Dermis blood vessel endothelial cell (primary cell): ENCODE measurements at places on chromosomes 7 and 10. TPM values are rescaled to one million over a fixed set of nuclear protein-coding genes. Genes with fewer than 3 reads are reported as not detected.
A peak's percentile ranks its signal among the peaks of the same experiment; 100 is the strongest.

The MASTL gene
- total RNA-seq = 12.9 and 19.2 TPM in 2 replicates

The GFRA1 gene
- 36.4 and 51.3 TPM in 2 replicates for total RNA-seq

The NPVF gene
- not detected in 2 replicates for total RNA-seq

The TLX1 gene
- not detected in 2 replicates for total RNA-seq

The SPAG6 gene
- total RNA-seq = not detected in 2 replicates

The KNDC1 gene
- total RNA-seq = 0.28 TPM in 1 of 2 replicates, not detected in the other

The SLC25A40 gene
- 7.5 and 12.7 TPM in 2 replicates for total RNA-seq

- no peak for DNase-seq
Measured at GRCh38 chr10:64394744-64395143, 873.5 kb downstream of the REEP3 start.

GRCh38 chr7:151197932-151198331, 10.9 kb upstream of the ASB10 start:
- no peak for DNase-seq

DNA sequence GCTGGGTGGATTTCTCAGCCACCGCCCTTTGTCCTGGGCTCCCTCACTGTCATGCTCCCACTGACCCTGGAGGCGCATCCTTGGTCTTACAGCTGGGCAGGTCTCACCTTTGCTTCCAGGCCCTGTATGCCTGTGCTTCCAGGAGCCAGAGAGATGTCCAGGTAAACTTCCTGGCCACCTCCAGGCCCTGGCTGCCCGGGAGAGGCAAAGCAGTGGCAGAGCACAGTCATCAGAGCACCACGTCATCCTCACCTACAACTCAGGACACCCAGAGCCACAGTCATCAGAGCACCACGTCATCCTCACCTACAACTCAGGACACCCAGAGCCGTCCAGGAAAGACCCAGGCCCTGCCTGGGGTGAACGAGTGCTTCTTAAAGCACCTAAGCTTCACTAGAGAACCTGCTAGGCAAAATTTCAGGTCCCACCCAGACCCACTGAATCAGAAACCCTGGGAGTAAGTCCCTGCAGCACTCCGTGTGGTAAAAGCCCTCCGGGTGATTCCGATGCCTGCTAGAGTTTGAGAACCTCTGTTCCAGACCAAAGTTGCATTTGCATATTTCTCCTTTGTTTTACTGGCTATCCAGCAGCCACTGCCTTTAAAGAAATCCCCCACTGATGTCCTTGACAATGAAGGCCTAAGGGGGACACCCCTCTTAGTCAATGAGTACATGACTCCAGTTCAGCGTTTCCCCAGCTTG, 62.3 kb downstream of the DLG5 start:
- no peak for DNase-seq

DNA sequence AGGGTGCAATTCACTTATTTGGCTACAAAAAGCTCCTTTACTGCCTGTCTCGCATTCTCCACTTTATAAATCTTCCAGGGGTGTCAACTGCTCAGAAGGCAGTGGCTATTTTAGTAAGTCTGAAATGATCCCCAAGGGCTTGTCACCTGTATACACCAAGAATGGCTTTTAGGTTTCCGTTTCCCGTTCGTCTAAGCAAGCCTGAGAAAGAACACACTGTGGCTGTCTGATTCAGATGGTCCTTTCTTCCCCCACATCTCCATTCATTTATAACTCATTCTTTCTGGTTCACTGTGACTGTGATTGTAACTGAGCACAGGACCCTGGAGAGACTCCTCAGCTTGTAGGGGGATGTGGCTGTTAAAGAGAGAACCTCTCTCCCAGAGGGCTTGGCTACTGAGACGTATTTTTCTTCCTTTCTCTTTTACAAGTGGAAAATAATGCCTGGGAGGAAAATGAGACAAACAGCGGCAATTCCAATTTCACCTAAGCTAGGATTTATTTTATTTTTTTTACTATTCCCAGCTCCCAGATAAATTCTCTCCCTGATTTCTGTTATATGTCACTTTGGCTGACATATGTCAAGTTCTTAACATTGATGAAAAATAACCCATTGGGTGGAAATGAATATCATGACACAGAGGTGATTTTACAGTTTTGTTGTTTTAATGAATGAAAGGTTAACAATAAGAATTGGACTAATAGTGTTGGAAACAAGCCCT, 129.3 kb downstream of the FAM107B start:
- DNase-seq = no peak

GRCh38 chr7:39623732-39624441, 515 bp downstream of the RALA start:
- DNase-seq = no peak

DNA sequence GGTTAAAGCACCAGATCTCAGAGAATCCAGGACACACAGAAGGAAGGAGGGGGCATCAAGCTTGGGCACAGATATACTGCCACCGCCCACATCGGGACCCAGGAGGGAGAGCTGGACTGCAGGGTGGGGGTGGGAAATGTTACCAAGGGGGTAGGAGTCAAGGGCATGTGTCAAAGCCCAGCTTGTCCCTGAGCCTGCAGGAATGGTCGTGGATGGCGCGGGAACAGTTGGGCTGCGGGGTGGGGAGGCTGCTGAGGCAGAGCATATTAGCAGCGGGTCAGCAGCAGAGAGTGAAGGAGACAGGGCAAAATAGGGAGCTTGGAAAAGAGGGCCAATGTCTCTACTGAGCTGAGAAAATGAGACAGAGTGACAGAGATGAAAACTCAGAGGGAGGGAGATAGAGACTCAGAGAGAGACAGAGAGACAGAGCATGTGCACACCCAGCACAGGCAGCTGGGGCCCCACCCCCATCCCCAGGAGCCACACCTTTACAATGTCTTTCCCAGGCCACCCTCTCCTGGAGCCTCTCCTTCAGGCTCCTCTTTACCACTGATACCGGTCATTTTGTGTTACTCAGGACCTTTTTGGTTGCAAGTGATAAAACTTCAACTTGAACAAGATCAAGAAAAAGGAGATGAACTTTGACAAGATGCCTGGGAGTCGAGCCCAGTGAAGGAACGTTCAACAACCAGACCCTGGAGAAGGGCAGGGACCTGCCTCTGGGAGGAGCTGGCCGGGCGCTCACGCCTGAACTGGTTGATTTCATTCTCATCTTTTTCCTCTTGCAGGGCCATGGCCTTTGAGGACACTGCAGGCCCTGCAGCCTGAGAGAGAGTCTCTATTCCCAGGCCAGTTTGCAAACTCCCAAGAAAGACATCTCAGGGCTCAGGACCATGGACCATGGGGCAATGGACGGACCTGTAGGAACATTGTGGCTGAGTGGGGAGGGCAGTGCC, 50.0 kb downstream of the AOC1 start:
- no peak for DNase-seq

GRCh38 chr7:25382869-25383268, 154.6 kb upstream of the NPVF start:
- DNase-seq = no peak

- DNase-seq = peak; percentile 3
Measured at GRCh38 chr7:46996972-46997371, 584.9 kb downstream of the TNS3 start.

DNA sequence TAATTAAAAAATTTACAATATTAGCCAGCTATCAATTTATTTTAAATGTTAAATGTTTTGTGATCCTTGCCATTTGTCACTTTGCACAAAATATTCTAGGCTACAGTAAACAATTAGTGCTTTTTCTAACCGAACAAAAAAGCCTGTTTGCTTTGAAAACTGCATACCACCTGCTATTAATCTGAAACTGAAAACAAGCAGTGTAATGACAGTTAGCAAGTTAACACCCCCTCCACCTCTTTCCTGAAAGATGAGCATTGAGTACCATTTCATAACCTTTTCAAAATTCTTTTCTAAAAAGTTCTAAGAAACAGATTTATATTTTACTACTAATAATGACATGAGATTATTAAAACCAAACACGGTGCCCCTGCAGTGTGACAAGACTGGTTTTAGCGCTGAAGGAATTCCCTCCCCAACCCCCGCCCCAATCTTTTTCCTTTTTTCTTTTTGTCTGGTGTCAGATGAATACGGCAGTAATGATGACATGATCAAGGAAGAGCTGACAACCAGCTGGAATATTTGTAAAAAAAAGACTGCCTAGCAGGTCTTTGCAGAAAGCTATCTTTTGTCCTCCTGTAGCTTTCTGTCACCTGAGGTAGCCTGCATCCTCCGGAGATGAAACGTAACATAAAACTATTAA, 175.6 kb downstream of the CHCHD3 start:
- DNase-seq = no peak

DNA sequence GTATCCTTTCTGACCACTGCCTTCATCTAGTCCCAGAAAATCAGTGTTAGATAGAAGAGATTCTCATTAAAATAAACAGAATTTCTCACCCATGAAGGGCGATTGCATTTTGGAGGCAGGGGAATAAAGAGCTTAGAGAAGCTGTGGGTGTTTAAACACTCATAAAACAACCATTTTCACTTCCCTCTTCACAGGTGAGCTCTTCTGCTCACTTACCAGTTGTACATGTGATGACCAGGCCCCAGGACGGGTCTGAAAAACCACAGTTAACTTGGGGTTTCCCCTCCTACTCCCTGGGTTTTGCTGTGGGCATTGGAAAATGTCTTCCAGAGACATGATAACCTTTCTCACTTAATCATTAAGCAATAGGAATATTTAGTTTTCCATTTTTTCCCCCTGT, 411.6 kb upstream of the DPP6 start:
- DNase-seq = no peak

- no peak for DNase-seq
Measured at GRCh38 chr10:2014541-2014940, 277.2 kb upstream of the ADARB2 start.

DNA sequence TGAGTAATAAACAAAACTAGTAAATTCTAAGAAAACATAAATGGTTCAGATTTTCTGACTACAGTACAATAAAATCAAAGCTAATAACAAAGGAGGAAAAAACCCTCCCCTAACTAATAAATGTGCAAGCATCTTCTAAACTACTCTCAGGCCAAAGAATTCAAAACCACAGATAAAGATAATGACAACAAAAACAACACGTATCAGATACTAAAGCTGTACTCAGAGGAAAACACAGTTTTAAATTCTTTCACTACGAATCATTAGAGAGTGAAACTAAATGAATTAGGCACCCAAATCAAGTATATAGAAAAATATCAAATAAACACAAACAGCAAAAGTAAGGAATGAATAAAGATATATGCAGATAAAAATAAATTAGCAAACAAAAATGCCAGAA, 200.9 kb downstream of the TEX36 start:
- DNase-seq = no peak

DNA sequence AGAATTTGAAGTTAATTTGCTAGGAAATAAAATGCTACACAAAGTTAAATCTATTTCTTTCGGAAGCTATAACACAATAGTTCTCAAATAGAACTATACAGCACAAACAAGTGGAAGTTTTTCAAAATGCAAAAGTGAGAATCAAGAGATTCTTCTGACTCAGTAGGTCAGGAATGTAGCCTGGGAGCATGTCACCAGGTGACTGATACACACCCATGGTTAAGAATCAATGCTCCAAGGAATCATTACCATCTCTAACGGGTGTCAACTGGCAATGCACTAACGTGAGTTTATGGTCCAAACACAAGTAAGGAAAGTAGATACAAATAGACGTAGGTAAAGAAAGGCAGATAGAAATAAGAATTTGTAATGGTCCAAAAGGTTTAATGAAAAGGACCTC, 170.5 kb downstream of the SRPK2 start:
- DNase-seq = no peak

DNA sequence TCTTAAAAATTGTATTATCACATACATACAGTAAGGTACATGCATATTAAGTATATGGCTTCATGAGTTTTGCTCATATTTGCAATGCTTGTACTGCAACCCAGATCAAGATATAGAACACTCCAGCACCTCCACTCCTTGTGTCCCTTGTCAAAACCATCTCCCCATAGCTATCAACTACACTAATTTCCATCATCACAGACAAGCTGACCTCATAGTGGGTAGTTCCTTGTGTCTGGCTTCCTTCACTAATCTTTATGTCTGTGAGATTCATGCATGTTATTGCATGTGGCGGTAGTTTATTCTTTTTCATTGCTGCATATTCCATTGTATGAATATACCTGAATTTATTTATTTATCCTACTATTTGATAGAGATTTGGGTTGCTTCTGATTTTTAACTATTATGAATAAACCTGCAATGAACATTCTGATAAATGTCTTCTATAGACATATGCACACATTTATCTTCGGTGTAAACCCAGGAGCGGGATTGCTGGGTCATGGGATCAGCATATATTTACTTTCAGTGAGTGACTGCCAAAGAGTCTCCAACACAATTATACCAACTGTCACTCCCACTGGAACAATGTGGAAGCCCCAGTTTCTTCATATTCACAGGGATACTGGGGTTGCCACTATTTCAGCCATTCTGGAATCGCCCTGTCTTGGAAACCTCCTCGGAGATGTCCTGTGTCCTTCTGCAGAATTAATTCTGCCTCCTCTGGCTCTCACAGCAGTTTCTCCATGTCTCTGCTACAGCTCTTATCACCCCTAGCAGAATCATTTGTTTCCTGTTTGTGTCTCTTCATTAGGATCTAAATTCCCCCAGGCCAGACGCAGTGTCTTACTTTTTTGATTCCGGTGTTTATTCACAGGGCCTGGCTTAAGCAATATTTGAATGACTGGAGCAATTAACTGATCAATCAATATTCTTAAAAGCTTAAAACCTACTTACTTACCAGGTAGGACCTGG, 14.7 kb upstream of the ADAM12 start:
- DNase-seq = no peak

DNA sequence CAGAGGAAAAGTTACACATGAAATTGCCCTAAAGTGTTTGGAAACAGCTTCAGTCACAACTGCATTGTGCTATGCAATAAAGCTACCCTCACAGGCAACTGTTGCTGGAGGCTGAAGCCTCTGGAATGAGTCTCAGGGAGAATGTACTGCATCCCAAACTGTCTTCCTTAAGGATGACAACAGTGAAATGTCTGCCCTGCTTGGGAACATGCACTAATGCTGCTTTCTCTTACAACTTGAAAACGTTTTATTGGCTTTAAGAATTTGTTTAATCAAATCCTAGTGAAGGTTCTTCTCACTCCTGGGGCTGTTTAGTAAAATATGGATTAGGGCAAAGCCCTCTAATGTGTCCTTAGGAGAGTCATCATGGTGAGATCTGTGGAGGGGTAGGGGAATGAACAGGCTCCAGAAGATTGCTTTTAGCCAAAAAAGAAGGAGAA, 215.4 kb downstream of the TWIST1 start:
- DNase-seq = no peak

DNA sequence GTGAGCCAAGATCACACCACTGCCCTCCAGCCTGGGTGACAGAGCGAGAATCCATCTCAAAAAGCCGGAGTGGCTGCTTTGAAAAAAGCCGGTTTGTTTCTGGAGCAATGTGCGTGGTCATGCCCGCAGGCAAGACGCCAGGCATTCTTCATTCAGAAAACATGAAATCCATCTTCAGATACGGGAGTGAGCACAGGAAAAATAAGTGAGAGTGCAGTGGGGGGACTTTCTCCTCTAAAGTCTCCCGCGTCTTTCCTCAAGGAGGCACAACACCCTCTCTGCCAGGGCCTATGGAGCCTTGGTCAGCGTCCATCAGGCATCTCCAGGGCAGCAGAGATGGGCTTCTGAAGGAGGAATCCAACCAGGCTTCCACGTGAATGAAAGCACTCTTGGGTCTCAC, 62.3 kb upstream of the DGKI start:
- no peak for DNase-seq

GRCh38 chr7:69177461-69177861, 420.8 kb upstream of the AUTS2 start:
- DNase-seq = no peak
